ENCODE measurements at places on chromosomes 13 and 19. TPM values are rescaled to one million over a fixed set of nuclear protein-coding genes. Genes with fewer than 3 reads are reported as not detected.

The BCL3 gene
- 17.6 TPM for polyA plus RNA-seq

The OR7C1 gene
- polyA plus RNA-seq = not detected

The ALDH16A1 gene
- polyA plus RNA-seq = 34.4 TPM

The CPT1C gene
- polyA plus RNA-seq = 0.20 TPM

The KATNAL1 gene
- 17.4 TPM for polyA plus RNA-seq

The NLRP11 gene
- polyA plus RNA-seq = 0.09 TPM

The PNMA8B gene
- polyA plus RNA-seq = not detected

The CACNG6 gene
- not detected for polyA plus RNA-seq

The TMEM38A gene
- 18.4 TPM for polyA plus RNA-seq

The KIR3DL1 gene
- not detected for polyA plus RNA-seq

The C19orf18 gene
- not detected for polyA plus RNA-seq

The CYP2F1 gene
- polyA plus RNA-seq = not detected

The KLK6 gene
- not detected for polyA plus RNA-seq

The SLC25A41 gene
- polyA plus RNA-seq = not detected

The B9D2 gene
- 13.9 TPM for polyA plus RNA-seq

The SLC8A2 gene
- polyA plus RNA-seq = not detected

The RYR1 gene
- polyA plus RNA-seq = 0.04 TPM

The UTP14C gene
- 3.6 TPM for polyA plus RNA-seq

The ZNF700 gene
- 8.4 TPM for polyA plus RNA-seq

The ZNF358 gene
- 0.59 TPM for polyA plus RNA-seq

The MEIOSIN gene
- not detected for polyA plus RNA-seq

The CYP2A7 gene
- polyA plus RNA-seq = not detected

The TINCR gene
- polyA plus RNA-seq = 0.05 TPM

The ZNF415 gene
- polyA plus RNA-seq = not detected

The ZNF534 gene
- polyA plus RNA-seq = 0.79 TPM

The AMER2 gene
- polyA plus RNA-seq = 0.14 TPM

The CLDND2 gene
- 3.2 TPM for polyA plus RNA-seq

The SLC1A6 gene
- not detected for polyA plus RNA-seq

Measured in GM12878 (cell line).